ENCODE measurements at places on chromosomes 11 and 22.

- no peak for DNase-seq
These were observed 580.7 kb downstream of the NTM start for GRCh38 chr11:131951121-131951520.

DNA sequence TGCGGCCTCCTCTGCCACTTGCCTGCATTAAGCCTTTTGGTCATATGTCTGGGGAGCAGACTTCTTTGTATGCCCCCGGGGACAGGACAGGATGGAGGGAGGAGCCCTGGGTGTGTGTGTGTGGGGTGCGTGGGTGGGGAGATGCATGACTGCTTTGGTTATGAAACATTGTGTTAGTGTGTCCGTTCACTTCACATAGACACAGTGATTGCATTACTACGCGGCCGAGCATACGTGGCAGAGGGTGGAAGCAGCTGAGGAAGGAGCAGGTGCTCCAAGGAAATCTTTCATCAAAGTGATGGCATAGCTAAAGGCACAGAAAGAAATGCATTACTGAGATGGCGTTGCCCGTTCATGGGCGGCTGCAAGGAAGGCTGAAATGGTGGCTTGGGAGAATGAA, 260.4 kb downstream of the ST3GAL4 start:
- no peak for DNase-seq

GRCh38 chr11:92642177-92642931, 327.1 kb upstream of the MTNR1B start:
- no peak for DNase-seq

DNA sequence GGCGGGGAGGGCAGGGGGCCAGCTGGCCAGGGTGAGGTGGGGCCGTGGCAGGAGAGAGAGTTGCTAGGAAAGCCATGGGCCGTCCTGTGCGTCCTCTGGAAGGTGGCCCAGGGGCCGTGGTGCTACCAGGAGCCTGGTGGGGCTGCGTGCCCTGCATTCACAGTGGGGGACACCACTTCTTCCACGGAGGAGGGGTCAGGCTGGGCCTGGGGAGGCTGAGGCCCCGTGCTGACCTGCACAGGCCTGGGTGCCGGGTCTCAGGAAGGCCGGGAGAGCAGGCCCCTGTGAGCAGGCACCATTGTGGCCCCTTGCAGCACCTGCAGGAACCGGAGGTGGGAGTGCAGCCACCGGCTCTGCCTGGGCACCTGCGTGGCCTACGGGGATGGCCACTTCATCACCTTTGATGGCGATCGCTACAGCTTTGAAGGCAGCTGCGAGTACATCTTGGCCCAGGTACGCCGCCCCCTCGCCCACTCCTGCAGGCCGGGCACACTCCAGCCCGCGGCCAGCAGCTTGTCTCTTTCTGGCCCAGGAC, 12.0 kb downstream of the MUC5B start:
- DNase-seq = peak; percentile 47

DNA sequence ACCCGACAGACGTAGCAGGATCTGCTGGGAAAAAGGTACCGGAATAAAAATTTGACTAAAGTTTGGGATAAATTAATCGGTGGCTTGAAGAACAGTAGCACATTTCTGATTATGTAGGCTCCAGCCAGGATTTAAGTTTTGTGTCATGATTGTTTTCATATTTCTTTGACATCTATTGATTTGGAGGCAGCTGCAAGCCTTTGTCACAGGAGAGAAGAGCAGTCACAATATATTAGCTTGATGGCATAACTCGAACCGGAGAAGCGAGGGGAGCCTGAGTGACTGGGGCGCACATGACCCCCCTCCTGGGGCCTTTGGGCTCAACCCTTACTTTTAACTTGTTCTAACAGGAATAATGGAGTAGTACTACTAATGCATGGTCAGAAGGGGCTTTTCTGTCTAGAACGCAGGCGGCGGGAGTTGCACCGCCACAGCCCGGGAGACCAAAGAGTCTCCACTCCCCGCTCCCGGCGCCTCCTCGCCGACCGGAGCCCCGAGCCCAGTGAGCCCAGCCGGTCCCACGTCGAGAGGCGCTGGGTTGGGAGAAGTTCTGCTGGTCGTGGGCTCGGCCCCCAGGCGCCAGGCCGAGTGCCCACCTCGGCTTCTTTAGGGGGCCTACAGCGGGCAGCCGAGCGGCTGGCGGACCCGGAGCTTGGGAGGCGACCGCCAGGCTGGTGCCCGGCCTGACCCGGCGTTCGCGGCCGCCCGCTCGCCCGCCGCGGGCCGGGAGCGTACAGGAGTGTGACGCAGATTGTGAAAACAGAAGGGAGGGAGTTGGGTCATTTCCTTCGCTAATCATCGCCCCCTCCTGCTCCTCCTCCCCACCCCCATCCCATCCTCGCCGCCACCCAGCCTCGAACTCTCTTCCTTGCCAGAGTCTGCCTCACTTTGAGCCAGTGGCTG, 15.7 kb upstream of the PAX6 start:
- no peak for DNase-seq

DNA sequence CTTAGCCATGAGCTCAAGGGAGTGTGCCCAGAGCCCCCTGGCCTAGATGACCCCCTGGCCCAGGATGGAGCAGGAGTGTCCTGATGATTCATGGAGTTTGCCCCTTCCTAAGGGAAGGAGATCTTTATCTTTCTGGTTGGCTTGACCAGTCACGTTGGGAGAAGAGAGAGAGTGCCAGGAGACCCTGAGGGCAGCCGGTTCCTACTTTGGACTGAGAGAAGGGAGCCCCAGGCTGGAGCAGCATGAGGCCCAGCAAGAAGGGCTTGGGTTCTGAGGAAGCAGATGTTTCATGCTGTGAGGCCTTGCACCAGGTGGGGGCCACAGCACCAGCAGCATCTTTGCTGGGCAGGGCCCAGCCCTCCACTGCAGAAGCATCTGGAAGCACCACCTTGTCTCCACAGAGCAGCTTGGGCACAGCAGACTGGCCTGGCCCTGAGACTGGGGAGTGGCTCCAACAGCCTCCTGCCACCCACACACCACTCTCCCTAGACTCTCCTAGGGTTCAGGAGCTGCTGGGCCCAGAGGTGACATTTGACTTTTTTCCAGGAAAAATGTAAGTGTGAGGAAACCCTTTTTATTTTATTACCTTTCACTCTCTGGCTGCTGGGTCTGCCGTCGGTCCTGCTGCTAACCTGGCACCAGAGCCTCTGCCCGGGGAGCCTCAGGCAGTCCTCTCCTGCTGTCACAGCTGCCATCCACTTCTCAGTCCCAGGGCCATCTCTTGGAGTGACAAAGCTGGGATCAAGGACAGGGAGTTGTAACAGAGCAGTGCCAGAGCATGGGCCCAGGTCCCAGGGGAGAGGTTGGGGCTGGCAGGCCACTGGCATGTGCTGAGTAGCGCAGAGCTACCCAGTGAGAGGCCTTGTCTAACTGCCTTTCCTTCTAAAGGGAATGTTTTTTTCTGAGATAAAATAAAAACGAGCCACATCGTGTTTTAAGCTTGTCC, 14.3 kb downstream of the ADORA2A start:
- no peak for DNase-seq

DNA sequence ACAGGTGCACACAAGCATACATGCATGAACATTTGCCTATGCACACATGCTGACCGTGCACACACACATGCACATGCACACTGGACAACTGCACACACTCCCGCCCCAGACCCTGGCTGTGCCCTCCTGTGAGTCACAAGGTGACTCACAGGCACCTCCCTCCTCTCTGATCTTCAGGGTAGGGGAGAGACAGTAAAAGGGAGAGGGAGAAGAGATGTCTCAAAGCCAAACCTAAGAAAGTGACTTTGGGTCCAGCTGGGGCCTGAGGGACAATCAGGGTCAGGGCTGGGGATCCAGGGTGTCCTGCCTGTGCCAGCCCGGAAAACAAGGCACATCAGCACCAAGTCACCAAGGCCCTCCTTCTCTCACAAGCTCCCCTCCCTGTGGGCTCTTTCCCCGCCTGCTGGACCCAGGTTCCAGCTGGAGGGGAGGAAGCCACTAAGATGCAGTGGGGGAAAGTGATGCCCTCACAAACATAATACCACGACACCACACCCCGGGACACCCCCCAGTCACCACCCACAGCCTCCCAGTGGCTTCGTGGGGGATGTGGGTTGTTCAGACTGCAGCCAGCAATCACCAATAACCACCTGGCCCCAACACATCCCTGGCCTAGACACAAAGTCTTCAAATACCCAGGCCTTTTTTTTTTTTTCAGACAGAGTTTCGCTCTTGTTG, 39.3 kb downstream of the PDGFB start:
- DNase-seq = no peak
